Cerebellar nuclear complex (tissue), 1 donor: ENCODE measurements at places on chromosomes 1 and 21.

DNA sequence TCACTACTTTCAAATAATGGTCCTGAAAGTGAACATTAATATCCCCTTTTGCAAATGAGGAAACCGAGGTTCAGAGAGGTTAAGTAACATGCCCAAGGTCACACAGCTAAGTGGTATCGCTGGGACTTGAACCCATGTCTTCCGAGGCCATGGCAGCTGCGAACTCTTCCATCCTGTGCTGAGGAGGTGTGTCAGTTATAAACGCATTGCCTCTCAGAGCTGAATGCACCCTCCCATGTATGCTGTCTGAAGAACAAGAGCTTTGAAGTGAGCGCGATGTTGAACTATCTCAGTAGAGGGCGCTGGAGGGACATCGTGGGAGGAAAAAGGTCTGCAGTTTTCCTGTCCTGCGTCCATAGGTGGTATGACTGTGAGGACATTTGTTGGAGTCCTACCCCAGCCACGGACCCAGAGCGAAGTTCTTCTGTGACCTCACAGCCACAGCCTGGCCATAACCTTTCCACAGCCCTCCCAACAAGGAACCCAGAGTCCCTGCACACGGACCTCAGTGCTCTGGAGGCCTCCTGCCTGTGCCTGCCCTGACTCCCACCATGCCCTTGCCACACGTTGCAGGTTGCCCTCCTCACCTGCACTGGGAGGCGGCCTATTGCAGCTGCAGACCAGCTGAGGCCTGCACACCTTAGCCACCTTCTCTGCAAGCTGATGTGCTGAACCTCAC lies 7.5 kb downstream of the MYOC start:
- DNase-seq, result no peak

DNA sequence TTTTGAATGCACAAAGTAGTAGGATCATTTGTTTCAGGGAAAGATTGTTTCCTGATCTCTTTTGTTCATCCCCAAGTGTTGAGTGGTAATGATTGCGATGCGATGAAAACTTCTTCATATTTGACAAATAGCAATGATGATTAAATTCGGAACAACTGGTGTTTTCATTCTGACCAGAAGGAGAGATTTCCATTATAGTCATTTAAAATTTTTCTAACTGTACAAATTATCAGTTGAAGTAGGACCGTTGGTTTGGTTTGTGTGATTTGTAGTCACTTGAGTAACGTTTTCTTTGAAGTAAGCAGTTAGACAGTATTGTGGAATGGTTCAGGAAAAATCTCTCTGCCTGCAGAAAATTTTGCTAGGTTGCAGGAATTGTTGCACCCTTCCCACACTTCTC lies 5.9 kb downstream of the NFYC start:
- no peak for DNase-seq

DNA sequence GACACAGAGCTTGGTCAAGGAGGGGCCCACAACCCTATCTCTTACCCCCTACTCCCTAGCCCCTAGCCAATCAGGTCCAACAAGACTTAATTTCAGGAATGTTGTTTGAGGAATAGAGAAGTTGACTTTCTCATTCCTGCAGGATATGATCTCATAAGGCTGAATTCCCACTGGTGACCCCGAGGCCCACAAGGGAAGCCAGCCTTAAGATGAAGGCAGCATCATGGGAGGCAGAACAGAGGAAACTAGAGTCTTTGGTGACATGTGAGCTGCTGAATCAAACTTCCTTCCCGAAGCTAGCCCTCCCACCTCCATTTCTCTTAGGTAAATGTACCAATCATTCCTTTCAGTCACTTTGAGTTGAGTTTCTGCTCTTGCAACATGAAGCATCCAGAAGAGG lies 9.1 kb upstream of the PDIK1L start:
- DNase-seq, result no peak

GRCh38 chr1:150150133-150151021 lies 661 bp downstream of the PLEKHO1 start:
- DNase-seq, result no peak

DNA sequence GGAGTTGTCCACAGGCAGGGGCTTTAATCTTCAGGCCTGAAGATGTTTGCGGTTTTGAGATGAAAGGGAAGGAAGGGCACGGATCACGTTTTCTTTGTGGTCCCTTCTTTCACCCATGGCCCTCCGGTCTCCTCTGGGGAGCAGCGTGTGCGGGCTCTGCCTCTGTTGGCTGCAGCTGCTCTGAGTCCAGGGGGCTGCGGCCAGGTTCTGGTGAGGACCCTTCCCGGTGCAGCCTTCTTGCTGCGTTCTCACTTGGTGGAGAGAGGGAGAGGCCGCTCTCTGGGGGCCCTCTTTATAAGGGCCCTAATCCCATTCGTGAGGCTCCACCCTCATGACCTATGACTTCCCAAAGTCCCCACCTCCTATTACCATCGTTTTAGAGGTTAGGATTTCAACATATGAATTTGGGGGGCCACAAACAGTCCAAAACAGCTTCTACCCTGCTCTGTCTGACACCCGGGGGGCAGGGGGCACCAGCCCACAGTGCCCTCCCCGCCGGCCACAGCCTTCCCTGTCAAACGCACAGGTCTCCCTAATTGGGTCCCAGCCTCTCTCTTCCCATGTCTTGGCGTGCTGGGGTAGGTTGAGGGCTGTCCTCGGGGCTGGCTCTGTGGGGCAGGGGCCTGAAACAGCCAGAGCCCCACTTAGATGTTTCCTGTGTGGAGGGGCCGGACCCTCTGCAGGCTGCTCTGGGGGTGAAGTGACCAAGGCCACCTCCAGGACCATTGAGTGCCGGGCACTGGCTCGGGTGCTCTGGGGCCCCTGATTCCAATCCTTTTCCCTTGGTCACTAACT lies 100.1 kb upstream of the C1orf174 start:
- DNase-seq, result no peak

- no peak for DNase-seq
Observed at GRCh38 chr1:222665964-222666363, 46.3 kb downstream of the AIDA start.

DNA sequence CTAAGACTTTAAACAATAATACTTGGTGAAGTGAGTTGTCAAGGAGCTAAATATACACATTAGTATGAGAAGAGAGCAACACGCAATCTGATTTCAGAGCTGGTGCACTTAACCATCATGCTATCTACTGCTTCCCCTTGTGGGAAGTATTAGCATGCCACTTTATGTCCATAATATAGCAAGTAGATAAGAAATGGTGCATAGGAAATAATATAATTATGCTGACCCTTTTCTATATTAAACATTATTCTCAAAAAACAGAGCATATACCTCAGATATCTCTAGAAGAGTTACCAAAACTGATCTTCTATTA lies 63.4 kb downstream of the MAGI3 start:
- no peak for DNase-seq

DNA sequence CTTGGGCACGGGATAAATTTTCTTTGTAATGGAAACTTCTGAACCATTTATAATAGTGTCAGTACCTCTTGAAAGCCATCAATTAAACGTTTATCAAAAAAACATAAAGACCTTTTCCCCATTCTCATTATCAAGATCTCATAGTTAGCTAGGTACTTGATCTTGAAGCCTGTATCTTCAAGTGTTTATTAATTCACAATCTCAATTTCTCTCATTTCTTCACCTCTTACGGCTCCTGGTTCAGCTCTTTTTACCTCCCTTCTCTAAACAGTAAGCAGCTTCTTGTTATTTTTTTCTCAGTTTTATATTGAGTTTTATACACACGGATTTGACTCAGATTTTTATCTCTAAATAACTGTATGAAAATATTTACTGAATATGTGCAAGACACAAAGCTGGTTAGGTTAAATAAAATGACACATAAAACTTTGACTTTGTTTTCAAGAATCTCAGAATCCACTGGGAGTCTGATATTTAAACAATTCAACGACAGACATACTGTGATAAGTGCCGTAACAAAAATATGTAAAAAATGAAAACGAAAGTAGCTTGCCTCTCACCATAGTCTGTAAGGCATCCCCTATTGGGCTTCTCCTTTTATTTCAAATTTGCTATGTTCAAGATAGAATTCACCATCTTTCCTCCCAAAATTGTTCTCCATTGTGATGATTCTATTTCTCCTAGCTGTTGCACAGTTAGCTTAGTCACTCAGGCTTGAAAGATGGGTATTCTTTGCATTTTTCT lies 411.6 kb upstream of the ZRANB2 start:
- no peak for DNase-seq

GRCh38 chr21:35059742-35060141 lies 10.6 kb upstream of the RUNX1 start:
- no peak for DNase-seq

- DNase-seq, result no peak
Observed at GRCh38 chr1:103788377-103788776, 38.7 kb downstream of the AMY1C start.

- DNase-seq, result no peak
Observed at GRCh38 chr1:3669421-3669821, 17.1 kb downstream of the TP73 start.

DNA sequence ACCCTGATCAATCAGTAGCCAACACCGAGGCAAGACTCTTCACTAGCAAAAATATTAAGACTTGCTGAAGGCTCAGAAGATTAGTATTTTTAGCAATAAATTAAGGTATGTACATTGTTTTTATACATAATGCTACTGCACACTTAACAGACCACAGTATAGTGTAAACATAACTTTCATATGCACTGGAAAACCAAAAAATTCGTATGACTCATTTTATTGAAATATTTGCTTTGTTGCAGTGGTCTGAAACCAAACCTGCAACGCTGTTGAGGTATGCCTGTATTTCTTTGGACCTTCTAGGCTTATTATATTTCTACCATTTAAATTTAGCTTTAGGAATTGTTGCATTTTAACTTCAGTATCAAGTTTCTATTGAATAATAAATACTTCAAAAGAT lies 65.8 kb upstream of the BCL9 start:
- DNase-seq, result no peak

GRCh38 chr1:31196685-31197084 lies 43.0 kb downstream of the NKAIN1 start:
- no peak for DNase-seq

DNA sequence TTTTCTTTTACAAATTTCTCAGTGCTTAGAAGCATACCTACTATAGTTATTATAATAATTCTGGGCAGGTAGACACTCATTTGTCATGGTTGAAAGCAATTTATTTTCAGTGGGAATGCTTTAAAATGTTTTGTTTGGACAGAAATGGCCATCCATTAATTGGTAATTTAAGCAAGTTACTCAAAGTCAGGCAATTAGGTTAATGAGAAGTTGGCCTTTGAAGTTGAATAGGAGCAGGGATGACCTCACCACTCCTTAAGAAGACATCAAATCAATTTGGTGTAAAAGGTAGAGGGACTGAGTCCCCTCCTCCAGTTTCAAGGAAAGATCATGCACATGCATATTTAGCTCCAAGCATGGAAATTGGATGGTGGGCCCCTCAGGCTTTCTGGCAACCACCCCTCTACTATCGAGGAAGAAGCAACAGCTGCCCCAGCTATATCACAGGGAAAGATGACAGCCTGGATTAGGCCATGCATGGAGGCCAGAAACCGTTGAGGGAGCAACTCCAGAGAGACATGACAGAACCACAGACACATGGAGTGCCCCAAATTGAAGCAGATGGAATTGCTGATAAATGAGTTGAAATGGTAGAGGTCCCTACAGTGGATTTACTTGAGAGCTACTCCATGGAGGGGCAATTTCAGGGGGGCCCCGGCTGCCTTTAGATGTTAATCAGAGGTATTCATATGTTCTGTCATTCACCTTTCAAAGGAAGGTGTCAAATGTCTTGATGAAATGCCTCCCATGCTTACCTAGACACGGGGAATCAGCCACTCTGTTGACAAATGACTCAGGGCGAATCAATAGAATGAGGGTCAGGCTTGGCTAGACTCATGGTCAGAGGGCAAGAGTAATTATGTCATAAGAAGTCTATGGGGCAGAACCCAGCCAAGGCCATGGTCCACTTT lies 26.7 kb downstream of the HLX start:
- no peak for DNase-seq

GRCh38 chr1:28091043-28091781 lies 2.8 kb upstream of the EYA3 start:
- no peak for DNase-seq

DNA sequence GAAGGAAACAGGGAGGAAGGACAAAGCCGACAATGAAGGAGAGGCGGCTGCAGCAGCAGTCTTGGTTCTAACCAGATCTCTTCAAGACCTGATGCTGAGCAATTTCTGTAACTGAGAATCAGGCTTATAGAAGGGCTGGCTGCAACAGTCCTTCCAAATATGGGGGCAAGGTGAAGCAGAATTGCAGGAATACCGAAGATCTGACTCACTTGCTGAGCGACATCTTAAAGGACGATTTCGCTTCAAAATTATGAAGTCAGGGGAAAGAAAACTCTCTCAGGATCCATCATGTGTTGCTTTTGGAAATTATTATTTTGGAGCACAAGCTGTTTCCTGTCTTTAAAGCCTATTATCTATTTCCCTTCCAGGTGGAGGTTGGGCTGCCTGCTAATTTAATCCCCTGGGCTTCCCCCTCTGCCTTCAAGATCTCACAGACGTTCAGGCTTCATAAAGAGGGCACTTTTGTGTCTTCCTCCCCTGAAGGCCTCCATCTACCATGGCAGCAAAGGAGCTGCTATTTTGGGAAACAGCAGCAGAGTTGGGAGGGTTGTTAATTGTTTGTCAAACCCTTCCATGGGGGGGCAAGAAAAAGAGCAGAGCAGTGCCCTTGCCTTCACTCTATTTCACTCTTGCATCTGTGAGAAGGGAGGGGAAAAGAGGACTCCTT lies 10.8 kb upstream of the IER5 start:
- DNase-seq, result no peak

DNA sequence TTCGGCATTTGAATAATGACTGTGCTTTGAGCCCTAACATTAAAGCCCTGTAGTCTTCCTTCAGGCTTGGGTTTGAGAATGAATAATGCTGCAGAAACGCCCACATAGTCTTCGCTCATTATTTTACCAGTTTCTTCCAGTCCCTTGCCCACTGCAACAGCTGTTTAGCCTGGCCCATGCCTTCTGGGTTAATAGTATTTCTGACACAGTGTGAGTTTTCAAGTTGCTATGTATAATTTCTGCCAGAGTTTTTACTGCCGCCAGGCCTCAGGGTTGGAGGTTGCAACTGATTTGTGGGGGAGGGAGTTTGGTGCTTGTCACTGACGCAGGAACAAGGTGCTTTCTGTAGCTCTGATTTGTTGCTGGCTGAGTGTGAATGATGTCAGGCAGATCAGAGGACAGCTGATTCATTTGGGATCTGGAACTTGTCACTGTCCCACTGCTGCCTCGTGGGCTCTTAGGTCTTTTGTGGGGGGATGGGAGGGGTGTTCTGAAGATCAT lies 109.8 kb downstream of the MAST2 start:
- no peak for DNase-seq

DNA sequence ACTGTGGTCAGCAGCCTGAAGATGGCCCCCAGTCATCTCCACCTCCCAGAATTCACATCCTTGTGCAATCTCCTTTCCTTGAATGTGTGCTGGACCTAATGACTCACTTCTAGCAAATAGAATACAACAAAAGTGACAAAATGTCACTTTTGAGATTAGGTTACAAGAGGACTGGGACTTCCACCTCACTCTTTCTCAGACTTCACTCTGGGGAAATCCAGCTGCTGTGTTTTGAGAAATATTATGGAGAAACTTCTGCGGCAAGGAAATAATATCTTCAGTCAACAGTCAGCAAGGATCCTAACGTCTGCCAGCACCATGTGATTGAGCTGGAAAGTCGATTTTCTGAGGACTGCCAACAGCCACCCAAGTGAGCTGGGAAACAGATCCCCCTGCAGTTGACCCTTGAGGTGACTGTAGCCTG lies 70.5 kb upstream of the GADD45A start:
- DNase-seq, result no peak

- no peak for DNase-seq
Observed at GRCh38 chr1:217885181-217885580, 254.0 kb downstream of the SPATA17 start.

- no peak for DNase-seq
Observed at GRCh38 chr1:113871597-113872113, at the start of gene PTPN22. Gene PTPN22 (minus strand): TSS chr1:113871712.

- DNase-seq, result no peak
Observed at GRCh38 chr1:3352299-3352951, 102.0 kb upstream of the ARHGEF16 start.
